ENCODE measurements at places on chromosomes 5 and 9.
A peak's percentile ranks its signal among the peaks of the same experiment; 100 is the strongest.

GRCh38 chr9:74503666-74504065 is 6.5 kb downstream of the RORB start:
- no peak for DNase-seq

GRCh38 chr5:149707097-149707496 is 23.0 kb upstream of the PPARGC1B start:
- DNase-seq, result no peak

DNA sequence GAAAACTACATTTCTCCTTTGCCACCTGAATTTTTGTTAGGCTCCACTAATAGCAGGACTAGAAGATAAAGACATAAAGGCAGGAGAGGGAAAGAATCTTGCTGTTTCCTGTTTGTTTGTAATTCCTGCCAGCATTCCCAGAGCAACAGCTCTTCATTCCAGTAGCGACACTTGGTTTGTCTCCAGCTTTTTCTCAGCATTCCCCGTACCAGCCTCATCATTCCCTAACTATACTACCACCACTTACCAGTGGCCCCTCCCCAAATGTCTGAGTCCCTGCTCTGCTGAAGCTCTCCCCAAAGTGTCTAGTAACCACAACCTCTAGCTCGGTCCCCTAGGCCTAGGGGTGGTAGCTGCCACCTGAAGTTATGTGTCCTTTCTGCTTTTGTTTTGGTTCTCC is 18.6 kb downstream of the CETN3 start:
- DNase-seq, result no peak

- no peak for DNase-seq
Measured at GRCh38 chr9:133943781-133944745, 48.1 kb downstream of the VAV2 start.

- DNase-seq, result no peak
Measured at GRCh38 chr9:110207071-110207641, 803 bp downstream of the C9orf152 start.

DNA sequence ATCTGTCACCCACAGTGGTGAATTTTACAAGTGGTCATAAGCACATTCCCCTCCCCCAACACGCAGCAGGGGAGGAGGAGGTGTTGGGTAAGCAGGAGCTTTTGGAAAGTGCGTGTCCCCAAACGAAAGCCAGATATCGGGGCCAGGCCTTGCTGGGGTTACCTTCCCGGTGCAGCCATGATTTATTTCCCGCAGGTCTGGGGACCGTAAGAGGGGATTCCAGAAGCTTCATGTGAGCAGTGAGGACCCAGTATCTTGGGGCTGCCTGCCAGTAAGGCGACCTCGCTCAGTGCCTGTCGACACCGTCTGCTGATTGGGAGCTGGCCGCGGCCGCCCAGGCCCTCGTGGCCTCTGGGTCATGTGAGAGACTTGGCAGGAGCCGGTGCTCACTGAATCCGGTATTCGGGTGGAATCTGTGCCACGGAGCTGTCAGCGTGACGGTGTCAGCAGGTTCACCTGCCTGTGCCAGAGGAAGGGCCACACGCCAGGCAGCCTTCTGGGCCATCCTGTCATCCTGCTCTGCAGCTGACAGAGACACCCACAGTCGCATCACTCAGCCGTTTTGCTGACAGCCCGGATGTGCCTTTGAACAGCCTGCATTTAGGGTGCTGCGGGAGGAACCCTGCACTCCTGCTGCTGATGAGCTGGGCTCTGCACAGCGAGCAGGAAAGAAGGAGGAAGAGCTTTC is 37.3 kb downstream of the SEC61B start:
- DNase-seq, result peak; percentile 24

DNA sequence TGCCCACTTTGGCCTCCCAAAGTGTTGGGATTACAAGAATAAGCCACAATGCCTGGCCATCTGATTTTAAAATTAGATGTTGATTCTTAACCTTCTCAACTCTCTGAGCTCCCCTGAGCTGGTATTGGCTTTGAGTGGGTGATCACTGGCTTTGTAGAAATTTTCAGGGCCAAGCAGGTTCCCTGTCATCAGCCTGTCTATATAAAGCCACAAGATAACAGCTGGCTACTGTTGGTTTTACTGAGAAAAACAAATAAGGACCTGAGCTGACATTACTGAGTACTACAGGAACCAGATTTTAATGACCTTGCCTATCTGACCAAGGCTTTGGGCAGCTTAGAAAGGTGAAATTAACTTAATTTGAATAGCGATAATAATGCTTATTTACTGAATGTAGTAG is 153.6 kb downstream of the MSX2 start:
- no peak for DNase-seq

DNA sequence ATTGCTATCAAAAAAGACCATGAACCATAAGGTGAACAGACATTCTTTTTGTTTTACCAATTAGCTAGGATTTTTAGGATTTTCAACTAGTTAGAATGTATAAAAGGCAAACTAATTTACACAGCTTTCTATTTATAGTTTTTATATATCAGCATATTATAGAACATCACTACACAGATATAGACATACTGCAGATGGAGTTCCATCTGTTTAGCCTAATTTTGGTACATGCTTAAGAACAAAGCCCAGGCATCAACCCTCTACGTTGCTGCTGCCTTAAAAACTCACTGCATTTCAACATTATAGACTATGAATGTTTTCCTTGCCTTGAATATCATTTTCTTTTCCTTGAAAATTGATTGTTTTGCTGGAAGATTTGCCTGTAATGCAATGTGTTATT is 2227.5 kb upstream of the C9orf72 start:
- no peak for DNase-seq

GRCh38 chr5:172111852-172112225 is 76.2 kb downstream of the STK10 start:
- no peak for DNase-seq

- DNase-seq, result no peak
Measured at GRCh38 chr5:151101746-151102145, 20.9 kb upstream of the TNIP1 start.

DNA sequence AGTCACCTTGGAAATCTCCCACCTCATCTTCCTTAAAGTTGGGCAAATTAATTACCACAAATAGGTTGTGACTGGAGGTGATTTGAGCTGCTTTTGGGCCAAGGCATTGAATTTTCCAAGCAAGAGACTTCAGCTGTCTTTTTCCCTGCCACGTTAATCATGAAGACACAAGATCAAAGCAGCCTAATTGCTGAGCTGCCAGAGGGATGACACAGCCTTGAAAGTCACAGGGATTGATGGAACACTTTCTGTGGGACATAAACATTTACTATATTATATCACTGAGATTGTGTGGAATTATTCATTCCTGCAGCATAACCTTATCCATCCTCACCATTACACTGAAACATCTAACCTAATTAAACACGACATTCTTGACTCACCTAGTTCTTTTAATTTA is 172.2 kb downstream of the FAM170A start:
- no peak for DNase-seq

DNA sequence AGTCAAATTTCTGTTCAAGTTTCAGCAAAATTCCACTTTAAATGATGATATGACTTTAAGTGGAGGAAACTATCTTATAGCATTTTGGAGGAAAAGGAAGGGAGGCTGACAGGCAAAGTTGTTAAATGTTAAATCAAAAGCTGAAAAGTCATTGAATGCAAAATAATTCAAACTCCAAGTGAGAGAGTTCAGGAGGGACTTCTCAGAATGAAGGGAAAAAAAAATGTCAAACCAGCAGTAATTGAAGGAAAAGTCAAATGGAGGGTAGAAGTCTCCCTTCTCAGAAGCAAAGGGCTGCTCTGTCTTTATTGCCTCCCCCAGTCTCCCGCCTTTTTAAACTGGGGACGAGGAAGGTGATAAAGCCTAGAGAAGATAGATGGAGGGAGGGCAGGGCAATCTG is 134.8 kb downstream of the CMYA5 start:
- no peak for DNase-seq

DNA sequence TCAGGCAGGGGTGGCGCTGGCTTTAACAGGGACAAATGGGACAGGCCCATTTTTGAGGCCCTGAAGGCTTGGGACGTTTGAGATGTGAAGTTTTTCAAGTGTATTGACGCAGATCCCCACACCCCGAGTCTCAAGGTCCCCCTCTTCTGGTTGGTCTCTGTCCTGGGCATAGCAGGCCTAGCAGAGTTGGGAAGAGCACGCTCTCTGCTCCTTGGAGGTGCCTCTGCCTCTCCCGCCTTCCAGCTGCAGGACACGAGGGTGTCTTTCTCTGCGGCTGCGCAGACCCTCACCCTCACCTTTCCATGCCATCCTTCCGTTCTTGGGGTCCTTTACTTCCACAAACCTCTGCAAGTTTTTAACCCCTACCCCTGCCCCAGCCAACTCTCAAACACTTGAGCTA is 18.6 kb downstream of the ADAMTSL2 start:
- no peak for DNase-seq

Measured in activated T-cell treated with anti-CD3 and anti-CD28 coated beads, Interleukin-2, amount 50 U/mL, for 1 hour (primary cell).